ENCODE measurements at places on chromosomes 11 and 22.
A peak's percentile ranks its signal among the peaks of the same experiment; 100 is the strongest.

- DNase-seq: no peak
These were observed 8.7 kb upstream of the TTC12 start for GRCh38 chr11:113305440-113306336.

GRCh38 chr11:126607374-126607773 is 251.9 kb downstream of the ST3GAL4 start:
- peak; percentile 21 for DNase-seq

DNA sequence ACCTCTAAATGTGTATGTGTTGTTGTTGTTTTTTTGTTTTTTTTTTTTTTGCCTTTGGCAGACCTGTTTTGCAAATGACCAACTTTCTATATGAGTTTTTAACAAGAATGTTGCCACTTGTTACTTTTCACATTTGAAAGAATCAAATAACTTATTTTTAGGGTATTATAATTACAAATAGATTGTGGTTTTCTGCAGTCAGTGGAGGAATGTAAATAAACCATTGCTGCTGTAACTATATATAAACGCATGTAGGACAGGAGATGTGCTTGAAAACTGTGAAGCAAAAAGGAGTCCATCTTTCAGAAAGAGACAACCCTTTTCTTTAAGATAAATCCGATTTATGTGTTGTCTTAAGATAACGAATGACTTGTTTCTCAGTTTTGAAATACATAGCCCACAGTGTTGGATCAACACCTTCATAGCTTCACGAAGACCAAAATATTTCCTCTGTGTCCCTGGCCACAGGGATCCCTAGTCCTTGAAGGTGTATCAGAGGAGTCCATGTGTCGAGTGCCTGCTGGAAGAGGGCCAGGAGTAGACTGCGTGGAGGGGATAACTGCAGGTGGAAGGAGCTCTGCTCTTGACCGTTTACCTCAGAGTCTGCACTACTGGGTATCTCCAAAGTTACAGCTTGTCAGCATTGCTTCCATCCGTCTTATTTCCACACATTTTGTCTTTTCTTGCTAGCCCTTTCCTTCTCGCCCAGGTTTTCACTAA is 24.7 kb downstream of the TNRC6B start:
- no peak for DNase-seq

DNA sequence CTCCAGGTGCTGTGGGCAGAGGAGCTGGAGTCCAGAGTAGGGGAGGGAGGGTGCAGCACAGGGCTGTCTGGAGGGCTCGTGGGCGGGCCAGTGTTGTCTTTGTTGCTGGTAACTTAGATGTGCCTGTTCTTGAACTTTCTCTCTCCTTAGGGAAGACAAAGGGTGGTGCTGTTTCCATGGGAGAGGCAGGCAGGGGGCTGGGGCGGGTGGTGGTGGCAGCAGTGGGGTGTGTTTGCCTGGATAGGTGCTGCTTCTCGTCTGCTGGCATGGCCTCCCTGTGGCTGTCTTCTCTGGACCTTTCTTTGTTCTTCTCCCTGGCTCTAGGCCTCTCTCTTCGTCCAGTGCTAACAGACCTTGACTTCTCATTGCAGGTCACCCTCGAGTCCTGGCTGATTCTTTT is 8.5 kb downstream of the SIDT2 start:
- DNase-seq: no peak

- DNase-seq: no peak
These were observed 666.6 kb upstream of the TENM4 start for GRCh38 chr11:80107415-80107814.

DNA sequence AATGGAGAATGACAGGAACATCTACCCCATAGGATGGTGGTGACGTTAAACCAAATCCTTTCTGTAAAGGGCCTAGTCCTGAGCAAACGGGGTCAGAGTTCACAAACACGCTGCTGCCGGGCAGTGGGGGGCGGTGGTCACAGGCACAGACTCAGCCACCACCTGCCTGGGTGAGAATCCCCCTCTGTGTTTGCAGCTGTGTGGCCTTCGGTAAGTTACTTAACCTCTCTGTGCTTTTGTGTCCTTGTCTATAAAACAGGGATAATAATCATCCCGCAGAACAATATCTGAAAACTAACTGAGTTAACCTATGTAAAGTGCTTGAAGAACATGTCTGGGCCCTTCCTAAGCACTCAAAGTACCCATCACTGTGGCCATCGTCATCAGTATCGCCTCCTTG is 26.0 kb upstream of the PDGFB start:
- DNase-seq: no peak

DNA sequence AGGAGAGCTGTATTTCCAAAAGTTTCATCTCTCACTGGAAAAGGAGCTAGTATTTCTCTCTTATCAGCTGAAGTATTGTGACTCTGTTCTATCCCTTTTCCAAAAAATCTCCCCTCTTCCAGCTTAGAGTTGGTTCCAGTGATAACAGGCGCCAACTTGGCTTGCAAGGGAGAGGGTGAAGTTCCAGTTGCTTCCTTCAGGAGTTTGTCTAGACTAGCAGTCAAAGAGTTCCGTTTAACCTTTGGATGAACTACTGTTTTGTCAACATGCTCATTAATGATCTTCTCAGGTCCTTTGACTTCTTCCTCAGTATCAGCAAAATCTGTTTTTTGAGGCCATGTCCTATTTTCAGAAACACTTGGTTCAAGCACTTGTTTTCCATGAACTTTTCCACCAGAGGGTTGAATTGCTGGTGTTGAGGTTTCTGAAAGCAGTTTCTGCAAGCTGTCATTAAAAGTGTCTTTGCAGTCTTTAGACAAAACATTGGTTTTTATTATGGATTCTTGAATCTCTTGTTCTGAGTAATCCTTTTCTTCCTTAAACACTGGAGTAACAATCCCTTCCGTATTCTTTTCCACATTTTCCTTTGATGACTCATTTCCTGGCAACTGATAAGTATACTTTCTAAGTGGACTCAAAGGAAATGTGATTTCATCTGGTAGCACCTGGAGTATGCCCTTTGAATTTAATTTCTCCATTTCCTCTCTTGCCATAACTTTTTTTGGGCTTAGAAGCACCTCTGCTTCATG is 39.7 kb upstream of the CCDC89 start:
- no peak for DNase-seq

- no peak for DNase-seq
These were observed 2.6 kb upstream of the OR51B6 start for GRCh38 chr11:5348551-5349194.

GRCh38 chr11:75868990-75869389 is 54.0 kb downstream of the UVRAG start:
- DNase-seq: no peak

GRCh38 chr11:113874581-113875233 is 665 bp downstream of the USP28 start:
- DNase-seq: peak; percentile 27

- DNase-seq: peak; percentile 86
These were observed 13.1 kb upstream of the LYVE1 start for GRCh38 chr11:10581481-10582019.

DNA sequence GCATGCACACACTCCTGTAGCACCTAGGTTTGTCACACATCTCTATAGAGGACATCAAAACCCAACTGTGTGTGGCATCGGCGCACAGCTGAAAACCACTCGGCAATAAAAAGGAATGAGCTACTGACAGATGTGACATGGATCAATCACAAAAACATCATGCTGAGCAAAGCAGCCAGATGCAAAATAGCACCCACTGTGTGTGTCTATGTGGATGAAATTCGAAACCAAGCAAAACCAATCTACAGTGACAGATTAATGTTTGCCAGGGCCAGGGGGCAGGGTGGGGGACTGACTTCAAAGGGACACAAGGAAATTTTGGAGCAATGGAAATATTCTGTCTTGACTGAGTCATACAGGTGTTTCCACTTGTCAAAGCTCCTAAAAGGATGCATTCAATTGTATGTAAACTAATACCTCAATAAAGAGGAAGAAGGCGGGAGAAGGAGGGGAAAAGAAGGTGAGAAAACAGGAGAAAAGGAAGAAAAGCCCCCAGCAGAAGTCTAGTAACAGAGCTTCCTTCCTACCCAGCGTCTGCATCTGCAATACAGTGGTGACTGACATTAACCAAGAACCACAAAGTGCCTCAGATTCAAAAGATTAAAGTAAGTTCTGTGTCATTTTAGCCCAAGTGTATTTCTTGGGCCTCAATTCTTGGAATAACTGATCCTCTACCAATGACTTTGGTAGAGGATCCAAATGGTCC is 49.8 kb downstream of the PACSIN2 start:
- DNase-seq: peak; percentile 51

GRCh38 chr11:116852261-116853031 is 15.0 kb upstream of the APOA1 start:
- no peak for DNase-seq

DNA sequence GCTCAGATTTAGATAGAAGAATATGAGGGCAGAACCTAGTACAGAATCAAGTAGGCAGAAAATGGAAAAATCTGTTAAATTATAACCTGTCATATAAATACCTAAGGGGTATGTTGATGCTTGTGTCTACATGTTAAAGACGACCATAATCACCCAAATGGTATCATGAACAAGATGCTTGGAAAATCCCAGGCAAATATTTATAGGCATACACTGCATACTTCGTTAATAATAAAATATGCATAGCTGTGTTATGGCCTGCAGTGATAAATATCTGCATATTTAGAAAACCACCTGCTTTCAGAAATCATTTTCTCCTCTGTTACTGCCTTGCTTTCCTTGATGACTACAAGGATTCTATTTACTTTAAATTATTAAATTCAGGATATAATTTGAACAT is 18.9 kb upstream of the DDX10 start:
- DNase-seq: no peak

GRCh38 chr11:96481771-96482170 is 92.0 kb downstream of the JRKL start:
- no peak for DNase-seq

GRCh38 chr11:48093795-48094642 is 113.7 kb downstream of the PTPRJ start:
- no peak for DNase-seq
